ENCODE measurements at places on chromosomes 13 and 19. TPM values are rescaled to one million over a fixed set of nuclear protein-coding genes. Genes with fewer than 3 reads are reported as not detected.

Gene TMEM86B
- total RNA-seq = 10.5 TPM

Gene SKA3
- 35.0 TPM for total RNA-seq

Gene PRR22
- total RNA-seq = 6.5 TPM

DNA sequence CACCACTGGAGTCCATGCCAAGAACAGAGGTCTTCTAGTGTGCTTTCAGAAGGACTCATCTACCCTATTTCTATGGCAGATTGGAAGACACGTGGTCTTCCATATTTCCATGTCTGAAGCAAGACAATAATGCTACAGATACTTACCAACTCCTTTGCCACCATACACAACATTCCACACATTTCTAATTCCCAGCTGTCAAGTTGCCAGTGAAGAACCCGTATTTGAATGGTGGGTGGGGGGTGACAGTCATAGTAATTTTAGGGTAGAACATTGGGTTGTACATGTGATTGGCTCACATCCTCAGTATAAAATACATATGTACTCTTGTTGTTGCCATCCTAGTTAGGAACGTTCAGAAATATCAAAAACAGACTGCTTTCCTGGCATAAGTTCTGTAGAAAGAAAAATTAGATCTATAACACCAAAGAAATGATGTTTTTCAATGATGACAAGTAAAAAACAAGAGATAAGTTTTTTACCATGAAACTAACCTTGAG lies 69.3 kb downstream of the LHFPL6 start:
- no peaks in the 10 kb centered on the region for H3K36me3 ChIP-seq
- H3K4me1 ChIP-seq = no peaks in the 10 kb centered on the region
- no peak overlapping the region for H3K4me3 ChIP-seq
- H3K27me3 ChIP-seq = no peaks in the 10 kb centered on the region

DNA sequence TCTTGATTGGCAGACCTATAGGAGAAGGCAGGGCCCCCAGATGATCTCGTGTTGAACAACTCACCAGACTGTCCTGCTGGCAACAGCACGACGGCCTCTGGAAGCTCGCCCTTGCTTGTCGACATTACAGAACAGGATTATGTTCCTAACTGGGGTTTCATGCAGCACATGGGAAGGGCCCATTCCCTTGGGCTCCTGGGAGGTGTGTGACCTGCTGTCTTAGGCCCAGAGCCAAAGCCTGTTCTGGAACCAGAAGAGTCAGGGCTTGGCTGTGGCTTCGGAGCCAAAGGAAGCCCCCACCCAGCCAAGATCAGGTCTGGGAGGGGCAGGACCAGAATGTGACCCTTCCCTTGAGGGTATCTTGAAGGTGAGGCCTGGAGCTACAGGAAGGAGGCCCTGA lies 36.9 kb downstream of the RGCC start:
- no peaks in the 10 kb centered on the region for H3K27me3 ChIP-seq
- no peak overlapping the region for H3K4me3 ChIP-seq
- H3K36me3 ChIP-seq = no peaks in the 10 kb centered on the region
- H3K4me1 ChIP-seq = peaks cover 77% of the 10 kb centered on the region
- peak overlapping the region; percentile 76 for H3K27ac ChIP-seq

DNA sequence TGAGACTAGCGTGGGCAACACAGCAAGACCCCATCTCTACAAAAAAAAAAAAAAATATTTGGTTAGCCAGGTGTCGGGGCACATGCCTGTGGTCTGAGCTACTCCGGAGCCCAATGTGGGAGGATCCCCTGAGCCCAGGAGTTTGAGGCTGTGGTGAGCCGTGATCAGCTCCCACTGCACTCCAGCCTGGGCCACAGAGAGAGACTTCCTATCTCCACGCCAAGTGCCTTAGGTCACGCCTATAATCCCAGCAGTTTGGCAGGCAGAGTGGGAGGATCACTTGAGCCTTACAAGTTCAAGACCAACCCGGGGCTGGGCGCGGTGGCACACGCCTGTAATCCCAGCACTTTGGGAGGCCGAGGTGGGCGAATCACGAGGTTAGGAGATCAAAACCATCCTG lies 8.7 kb upstream of the ADAT3 start:
- peak overlapping the region; percentile 65 for H3K27ac ChIP-seq
- no peaks in the 10 kb centered on the region for H3K27me3 ChIP-seq
- H3K4me3 ChIP-seq = peak overlapping the region; percentile 13
- DNase-seq = no peak
- H3K36me3 ChIP-seq = no peaks in the 10 kb centered on the region
- H3K4me1 ChIP-seq = peaks cover 29% of the 10 kb centered on the region

- no peaks in the 10 kb centered on the region for H3K36me3 ChIP-seq
- H3K4me1 ChIP-seq = peaks cover 3% of the 10 kb centered on the region
- peak overlapping the region; percentile 91 for H3K4me3 ChIP-seq
- H3K27ac ChIP-seq = no peak overlapping the region
- H3K27me3 ChIP-seq = no peaks in the 10 kb centered on the region
Observed at GRCh38 chr19:20422216-20423205, 143.1 kb downstream of the ZNF737 start.

Gene KCNN1
- total RNA-seq = not detected

GRCh38 chr19:16677055-16677454 lies 16.1 kb downstream of the TMEM38A start:
- no peaks in the 10 kb centered on the region for H3K27me3 ChIP-seq
- no peak overlapping the region for H3K27ac ChIP-seq
- no peak for DNase-seq
- no peak overlapping the region for H3K4me3 ChIP-seq

DNA sequence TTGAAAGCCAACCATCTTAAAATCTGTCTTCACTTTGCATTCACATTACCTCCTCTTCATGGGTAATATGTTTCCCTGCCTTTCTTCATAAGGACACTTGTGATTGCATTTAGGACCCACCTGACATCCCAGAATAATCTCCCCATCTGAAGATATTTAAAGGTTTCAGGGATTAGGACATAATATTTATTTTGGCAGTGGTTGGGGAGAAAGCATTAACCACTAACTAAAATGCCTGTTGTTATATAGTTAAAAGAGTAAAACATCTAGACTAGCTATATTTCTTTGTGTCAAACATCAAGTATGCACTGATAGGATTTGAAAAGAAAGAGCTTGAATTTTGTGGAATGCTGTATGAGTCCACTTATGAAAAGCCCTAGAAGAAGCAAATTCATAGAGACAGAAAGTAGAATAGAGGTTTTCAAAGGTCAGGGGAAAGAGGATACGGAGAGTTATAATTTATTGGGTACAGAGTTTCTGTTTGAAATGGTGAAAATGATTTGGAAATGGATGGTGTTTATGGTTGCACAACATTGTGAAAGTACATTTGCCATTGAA lies 457.7 kb upstream of the SPRY2 start:
- no peak overlapping the region for H3K27ac ChIP-seq
- no peak for DNase-seq
- no peaks in the 10 kb centered on the region for H3K27me3 ChIP-seq
- no peak overlapping the region for H3K4me3 ChIP-seq
